GM23338 (cell line): ENCODE measurements at places on chromosomes 2 and 18. TPM values are rescaled to one million over a fixed set of nuclear protein-coding genes. Genes with fewer than 3 reads are reported as not detected.

Gene DARS1
- 115 and 145 TPM in 2 replicates for total RNA-seq

DNA sequence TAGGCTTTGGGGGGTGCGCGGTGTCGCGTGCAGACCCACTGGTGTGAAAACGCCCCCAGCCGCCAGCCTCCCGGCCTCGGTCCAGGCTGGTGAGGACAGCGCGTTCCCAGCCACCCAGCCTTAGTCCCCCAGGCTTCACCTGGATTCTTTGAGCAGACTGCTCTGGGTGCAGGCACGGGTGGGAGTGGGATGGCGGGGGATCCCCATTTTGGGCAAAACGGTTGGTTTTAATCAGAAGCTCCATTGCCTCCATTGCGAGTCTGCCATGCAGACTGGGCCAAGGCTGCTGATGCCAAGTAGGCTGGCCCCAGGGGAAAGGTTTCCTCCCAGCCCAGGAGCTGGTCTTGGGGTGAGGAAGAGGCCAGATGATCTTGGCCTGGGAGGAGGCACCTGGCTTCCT lies 445 bp downstream of the MLPH start:
- H3K27me3 ChIP-seq = peaks cover 41% of the 10 kb centered on the region
- H3K27ac ChIP-seq = no peak overlapping the region
- peaks cover 36% of the 10 kb centered on the region for H3K4me1 ChIP-seq
- peaks cover 4% of the 10 kb centered on the region; the same call in 1 of the 2 replicates for H3K36me3 ChIP-seq

- no peaks in the 10 kb centered on the region for H3K27me3 ChIP-seq
- no peak for DNase-seq
- H3K27ac ChIP-seq = peak overlapping the region; percentile 86; the same call in 1 of the 2 replicates
These were observed 27.0 kb downstream of the UXS1 start for GRCh38 chr2:106167067-106167466.

- H3K27ac ChIP-seq = no peak overlapping the region
- H3K27me3 ChIP-seq = no peaks in the 10 kb centered on the region
- H3K4me1 ChIP-seq = peaks cover 27% of the 10 kb centered on the region
- H3K4me3 ChIP-seq = no peak overlapping the region
- DNase-seq = no peak
These were observed 77.6 kb downstream of the EPC2 start for GRCh38 chr2:148721991-148722777.

DNA sequence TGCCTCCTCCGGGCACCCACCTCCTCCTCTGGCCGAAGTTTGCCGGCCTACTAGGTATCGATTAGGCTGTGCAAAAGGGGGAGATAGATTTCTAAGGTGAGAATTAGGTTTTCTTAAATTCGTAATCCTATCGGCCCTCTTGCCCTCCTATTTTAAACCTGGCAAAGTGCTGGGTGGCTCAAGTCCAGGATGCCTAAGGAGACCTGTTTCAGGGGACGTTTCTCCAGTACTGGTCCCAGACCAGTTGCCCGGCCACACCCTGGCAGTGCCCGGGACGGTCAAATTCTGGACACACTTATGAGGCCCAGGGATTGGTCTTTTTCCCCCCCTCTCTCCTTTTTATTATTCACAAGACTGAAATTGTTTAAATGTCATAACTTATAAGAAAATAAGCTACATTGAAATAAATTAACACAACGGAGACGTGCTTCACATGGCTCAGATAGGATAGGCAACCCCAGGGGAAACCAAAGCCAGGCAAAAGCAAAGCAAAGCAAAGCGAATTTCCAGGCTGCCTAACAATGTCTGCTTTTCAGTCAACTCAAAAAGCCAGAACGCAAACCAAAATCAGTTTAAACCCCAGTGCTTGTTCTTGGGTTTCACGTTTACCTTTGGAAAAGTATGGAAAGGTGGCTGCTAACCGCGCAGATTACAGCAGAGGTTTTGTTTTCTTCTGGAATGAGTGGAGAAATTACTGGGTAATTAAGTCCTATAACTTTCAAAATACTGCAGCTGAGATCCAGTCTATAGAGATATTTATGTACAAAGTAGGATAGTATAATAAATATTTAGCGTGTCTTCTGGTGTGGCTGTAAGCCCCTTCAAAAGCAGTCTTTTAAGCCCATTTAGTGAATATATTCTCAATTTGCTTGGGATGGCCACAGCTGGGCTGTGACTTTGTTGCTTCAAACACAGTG lies 3.0 kb downstream of the GBX2 start:
- DNase-seq = no peak
- H3K27me3 ChIP-seq = peaks cover 100% of the 10 kb centered on the region
- no peaks in the 10 kb centered on the region for H3K36me3 ChIP-seq
- H3K4me3 ChIP-seq = peak overlapping the region; percentile 69

Gene CHRNG
- not detected in 2 replicates for total RNA-seq

Gene CREG2
- total RNA-seq = 0.12 and 2.6 TPM in 2 replicates

DNA sequence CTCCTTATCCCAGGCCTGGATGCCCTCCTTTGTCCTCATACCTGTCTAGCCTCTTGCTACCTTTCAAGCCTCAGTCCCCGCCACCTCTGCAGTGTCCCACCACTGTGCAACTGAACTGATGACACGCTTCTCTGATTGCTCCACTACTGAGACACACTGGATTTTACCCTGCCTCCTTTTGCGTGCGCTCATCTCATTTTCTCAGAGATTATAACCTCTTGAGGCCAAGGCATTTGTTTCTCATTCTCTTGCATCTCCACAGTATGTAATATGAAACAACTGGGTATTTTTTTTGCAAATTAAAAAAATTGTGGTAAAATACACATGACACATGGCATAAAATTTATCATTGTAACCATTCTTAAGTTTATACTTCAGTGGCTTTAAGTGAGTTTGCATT lies 95.4 kb downstream of the PRKCE start:
- no peak overlapping the region for H3K4me3 ChIP-seq
- H3K27ac ChIP-seq = no peak overlapping the region
- H3K27me3 ChIP-seq = no peaks in the 10 kb centered on the region
- H3K36me3 ChIP-seq = no peaks in the 10 kb centered on the region
- no peaks in the 10 kb centered on the region for H3K4me1 ChIP-seq

- no peaks in the 10 kb centered on the region for H3K27me3 ChIP-seq
- DNase-seq = no peak
- H3K4me1 ChIP-seq = no peaks in the 10 kb centered on the region
- H3K4me3 ChIP-seq = no peak overlapping the region
These were observed 114.7 kb downstream of the NDUFA10 start for GRCh38 chr2:239910404-239910803.

Gene EPB41L3
- total RNA-seq = 11.7 and 17.0 TPM in 2 replicates

DNA sequence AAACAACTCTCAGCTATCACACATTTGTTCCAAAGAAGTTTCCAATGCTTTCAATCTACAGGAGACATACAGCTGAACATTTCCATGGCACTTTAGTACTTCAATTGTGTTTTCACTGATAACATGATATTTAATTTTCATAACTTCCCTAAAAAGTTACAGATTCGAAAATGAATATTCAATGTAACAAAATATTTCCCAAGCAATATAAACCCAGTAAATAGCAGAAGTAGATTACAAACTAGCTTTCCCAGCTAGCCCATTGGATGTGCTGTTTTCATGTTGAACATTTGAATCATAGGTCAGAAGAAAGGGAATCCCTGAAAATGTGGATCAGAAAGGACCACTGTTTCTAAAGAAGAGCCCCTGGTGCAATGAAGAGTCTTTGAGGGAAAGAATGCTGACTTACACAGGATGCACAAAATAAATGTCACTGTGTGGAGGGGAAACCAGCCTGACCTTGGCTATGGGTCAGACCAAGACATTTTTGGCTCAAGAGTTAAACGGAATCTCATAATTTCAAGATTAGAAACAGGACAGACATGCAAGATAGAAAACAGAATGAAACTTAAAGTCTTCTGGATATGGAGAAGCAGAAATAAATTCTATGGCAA lies 22.5 kb downstream of the CYTIP start:
- H3K36me3 ChIP-seq = no peaks in the 10 kb centered on the region
- H3K27me3 ChIP-seq = no peaks in the 10 kb centered on the region
- H3K4me1 ChIP-seq = no peaks in the 10 kb centered on the region
- H3K27ac ChIP-seq = no peak overlapping the region
- no peak overlapping the region for H3K4me3 ChIP-seq

DNA sequence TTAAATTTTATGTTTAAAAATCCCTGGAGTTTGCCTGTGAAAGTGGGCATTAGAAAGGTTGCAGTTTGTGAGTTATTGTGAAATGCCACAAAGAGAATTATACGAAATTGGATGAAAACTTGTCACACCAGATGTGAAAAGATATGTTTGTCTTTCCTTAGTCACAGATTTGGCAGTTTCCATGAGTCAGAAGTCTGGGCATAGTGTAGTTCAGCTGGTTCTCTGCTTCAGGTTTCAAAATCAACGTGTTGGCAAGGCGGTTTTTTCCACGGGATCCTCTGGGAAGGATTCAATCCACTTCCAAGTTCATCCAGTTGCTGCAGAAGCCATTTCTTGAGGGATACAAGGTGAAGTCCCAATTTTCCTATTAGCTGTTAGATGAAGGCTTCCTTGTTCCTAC lies 658.0 kb upstream of the CDH2 start:
- H3K27me3 ChIP-seq = no peaks in the 10 kb centered on the region
- H3K4me1 ChIP-seq = peaks cover 19% of the 10 kb centered on the region
- H3K4me3 ChIP-seq = no peak overlapping the region
- H3K27ac ChIP-seq = no peak overlapping the region
- DNase-seq = no peak
- no peaks in the 10 kb centered on the region for H3K36me3 ChIP-seq

GRCh38 chr2:239289545-239289944 lies 111.3 kb downstream of the HDAC4 start:
- no peak for DNase-seq
- H3K27ac ChIP-seq = no peak overlapping the region
- H3K36me3 ChIP-seq = no peaks in the 10 kb centered on the region
- H3K4me3 ChIP-seq = no peak overlapping the region
- H3K4me1 ChIP-seq = peaks cover 40% of the 10 kb centered on the region

Gene ZC3H6
- total RNA-seq = 6.3 and 8.0 TPM in 2 replicates

DNA sequence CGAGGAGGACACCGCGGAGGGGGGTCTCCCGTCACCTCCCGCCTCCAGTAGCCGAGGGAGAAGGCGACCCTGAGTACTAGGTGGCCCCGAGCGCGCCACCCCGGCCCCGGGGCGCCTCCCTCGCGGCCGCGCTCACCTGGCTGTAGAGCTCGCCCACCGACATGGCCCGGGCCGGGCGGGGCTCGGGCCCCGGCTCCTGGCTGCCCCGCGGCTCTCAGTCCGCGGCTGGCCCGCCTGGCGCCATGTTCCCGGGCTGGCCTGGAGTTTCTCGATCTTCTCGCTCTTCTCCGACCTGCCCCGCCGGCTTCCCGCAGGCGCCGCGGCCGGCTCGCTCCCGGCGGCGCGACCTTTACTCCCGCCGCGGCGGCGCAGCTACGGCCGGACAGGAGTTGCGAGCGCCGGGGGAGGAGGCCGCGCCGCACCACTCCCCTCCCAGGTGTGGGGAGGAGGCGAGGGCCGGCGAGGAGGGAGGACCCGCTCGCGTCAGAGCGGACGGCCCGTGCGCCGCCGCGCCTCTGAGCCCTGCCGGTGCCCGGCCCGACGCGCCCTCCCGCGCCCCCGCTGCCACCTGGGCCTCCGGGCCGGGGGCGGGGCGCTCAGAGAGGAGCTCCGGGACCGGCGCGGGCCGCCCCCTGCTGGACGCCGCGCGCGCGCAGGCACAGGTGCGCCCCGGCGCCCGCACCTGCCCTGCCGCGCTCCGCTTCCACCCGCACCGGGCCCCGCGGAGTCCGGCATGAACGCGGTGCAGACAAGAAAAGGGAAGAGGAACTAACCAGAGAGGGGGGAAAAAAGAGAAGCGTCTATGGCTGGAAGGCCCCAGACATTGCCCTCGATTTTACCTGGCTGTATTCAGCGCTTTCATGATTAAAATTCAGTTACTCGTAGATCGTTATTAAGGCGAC lies at the start of gene MYO5B:
TSS of gene MYO5B (minus strand) at position 517 of the 902 bp plus-strand sequence. CDS start at position 163, 354 bp downstream.
- no peak within 1 kb of the TSS for H3K27ac ChIP-seq
- peaks cover 22% of the 10 kb centered on the region; the same call in 1 of the 2 replicates for H3K4me1 ChIP-seq
- H3K4me3 ChIP-seq = peak within 1 kb of the TSS; percentile 79
- DNase-seq = peak; percentile 89

- no peak for DNase-seq
- no peak overlapping the region for H3K27ac ChIP-seq
- H3K27me3 ChIP-seq = no peaks in the 10 kb centered on the region
- H3K4me1 ChIP-seq = no peaks in the 10 kb centered on the region
These were observed 114.0 kb downstream of the PIK3C3 start for GRCh38 chr18:42069036-42069435.

Gene RBFA
- 43.3 and 46.5 TPM in 2 replicates for total RNA-seq

DNA sequence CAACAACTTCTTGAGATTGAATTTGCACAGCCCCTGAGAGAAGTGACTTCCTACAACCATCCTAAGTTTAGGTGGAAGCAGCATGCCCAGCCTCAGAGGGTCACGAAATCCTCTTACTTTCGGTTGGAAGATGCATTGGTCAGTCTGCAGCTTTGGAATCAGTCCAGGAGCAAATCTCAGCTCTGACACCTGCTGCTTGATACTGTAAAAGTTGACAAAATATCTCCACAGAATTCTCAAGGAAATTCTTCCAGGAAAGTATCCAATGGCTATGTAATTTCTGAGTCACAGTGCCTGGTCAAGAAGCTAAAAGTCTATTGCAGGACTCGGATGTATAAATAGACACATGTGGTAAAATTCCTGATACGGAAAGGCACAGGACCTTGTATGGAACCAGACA lies 414.5 kb upstream of the GYPC start:
- no peaks in the 10 kb centered on the region for H3K27me3 ChIP-seq
- H3K36me3 ChIP-seq = no peaks in the 10 kb centered on the region

Gene GPATCH11
- 2.8 and 3.5 TPM in 2 replicates for total RNA-seq

DNA sequence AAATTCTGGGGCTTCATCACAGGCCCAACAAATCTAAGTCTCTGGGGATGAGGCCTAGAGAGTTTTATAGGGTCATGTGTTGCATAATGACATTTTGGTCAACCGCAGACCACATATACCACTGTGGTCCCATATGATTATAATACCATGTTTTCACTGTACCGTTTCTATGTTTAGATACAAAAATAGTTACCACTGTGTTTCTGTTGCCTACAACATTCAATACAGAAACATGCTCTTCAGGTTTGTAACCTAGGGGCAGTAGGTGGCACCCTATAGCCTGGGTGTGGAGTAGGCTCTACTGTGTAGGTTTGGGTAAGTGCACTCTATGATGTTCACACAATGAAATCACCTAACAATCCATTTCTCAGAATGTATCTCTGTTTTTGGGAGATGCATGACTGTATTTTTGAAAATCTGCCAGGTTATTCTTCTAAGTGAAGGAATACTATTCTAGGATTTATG lies 485.2 kb downstream of the PTPRM start:
- H3K4me1 ChIP-seq = peaks cover 28% of the 10 kb centered on the region
- H3K4me3 ChIP-seq = no peak overlapping the region
- DNase-seq = peak; percentile 10
- no peaks in the 10 kb centered on the region for H3K36me3 ChIP-seq
- no peak overlapping the region for H3K27ac ChIP-seq

DNA sequence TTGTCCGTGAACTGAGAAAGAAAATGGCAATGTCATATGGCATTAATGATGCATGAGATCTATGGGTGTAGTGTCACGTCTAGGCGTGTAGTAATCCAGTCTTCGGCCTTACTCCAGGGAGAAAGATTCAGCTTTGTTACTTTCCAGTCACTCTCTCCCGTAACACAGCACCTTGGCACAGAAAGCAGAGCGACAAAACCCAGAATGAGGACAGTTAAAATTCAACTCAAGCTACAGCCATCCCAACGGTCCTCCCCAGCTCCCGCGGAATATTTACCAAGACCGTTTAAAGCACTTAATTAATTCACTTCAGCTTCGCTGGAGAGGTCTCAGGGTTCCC lies 797 bp upstream of the CRIM1 start:
- peaks cover 20% of the 10 kb centered on the region for H3K27me3 ChIP-seq
- no peaks in the 10 kb centered on the region for H3K36me3 ChIP-seq
- H3K4me1 ChIP-seq = peaks cover 46% of the 10 kb centered on the region
